ENCODE measurements at places on chromosomes 16 and 17. TPM values are rescaled to one million over a fixed set of nuclear protein-coding genes. Genes with fewer than 3 reads are reported as not detected.
A peak's percentile ranks its signal among the peaks of the same experiment; 100 is the strongest.

- DNase-seq, result no peak
Observed at GRCh38 chr17:74565126-74565525, 2.2 kb downstream of the CD300H start.

DNA sequence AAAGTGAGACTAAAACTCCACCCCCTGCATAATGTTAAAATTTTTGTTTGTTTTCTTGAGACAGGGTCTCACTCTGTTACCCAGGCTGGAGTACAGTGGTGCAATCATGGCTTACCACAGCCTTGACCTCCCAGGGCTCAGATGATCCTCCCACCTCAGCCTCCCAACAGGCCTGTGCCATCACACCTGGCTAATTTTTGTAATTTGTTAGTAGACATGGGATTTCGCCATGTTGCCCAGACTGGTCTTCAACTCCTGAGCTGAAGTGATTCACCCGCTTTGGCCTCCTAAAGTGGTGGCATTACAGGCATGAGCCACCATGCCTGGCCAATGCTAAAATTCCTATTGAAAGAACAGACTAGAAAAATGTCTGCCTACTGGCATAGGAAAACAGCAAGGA is 103.8 kb downstream of the TRIM37 start:
- DNase-seq, result peak; percentile 21

- DNase-seq, result peak; percentile 34
Observed at GRCh38 chr17:39576187-39576586, 31.5 kb downstream of the NEUROD2 start.

GRCh38 chr17:66365903-66366302 is 63.5 kb downstream of the PRKCA start:
- no peak for DNase-seq

GRCh38 chr17:3732210-3732621 is 8.5 kb downstream of the HASPIN start:
- no peak for DNase-seq

GRCh38 chr16:69005641-69006355 is 99.7 kb upstream of the HAS3 start:
- no peak for DNase-seq

DNA sequence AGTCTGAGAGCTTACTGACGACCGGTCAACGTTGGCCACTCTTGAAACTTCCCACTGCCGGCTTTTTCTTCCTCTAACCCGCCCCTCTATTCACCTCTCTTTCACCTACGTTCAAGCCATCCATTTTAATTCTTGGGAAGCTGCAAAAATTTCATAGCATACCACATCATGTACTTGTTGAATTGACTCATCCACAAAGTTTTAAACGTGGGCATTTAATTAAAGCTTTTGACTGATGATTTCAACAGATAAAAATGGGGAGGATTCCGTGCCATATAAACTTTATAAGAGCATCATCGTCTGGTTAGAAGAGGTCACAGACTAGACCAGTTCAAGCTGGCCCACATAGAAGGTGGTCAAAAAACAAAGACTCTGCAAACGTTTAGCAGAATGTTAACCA is 22.5 kb downstream of the VPS53 start:
- DNase-seq, result no peak

GRCh38 chr17:27764589-27764988 is 35.7 kb downstream of the NOS2 start:
- DNase-seq, result no peak

- DNase-seq, result no peak
Observed at GRCh38 chr16:55938126-55938525, 63.0 kb upstream of the CES5A start.

DNA sequence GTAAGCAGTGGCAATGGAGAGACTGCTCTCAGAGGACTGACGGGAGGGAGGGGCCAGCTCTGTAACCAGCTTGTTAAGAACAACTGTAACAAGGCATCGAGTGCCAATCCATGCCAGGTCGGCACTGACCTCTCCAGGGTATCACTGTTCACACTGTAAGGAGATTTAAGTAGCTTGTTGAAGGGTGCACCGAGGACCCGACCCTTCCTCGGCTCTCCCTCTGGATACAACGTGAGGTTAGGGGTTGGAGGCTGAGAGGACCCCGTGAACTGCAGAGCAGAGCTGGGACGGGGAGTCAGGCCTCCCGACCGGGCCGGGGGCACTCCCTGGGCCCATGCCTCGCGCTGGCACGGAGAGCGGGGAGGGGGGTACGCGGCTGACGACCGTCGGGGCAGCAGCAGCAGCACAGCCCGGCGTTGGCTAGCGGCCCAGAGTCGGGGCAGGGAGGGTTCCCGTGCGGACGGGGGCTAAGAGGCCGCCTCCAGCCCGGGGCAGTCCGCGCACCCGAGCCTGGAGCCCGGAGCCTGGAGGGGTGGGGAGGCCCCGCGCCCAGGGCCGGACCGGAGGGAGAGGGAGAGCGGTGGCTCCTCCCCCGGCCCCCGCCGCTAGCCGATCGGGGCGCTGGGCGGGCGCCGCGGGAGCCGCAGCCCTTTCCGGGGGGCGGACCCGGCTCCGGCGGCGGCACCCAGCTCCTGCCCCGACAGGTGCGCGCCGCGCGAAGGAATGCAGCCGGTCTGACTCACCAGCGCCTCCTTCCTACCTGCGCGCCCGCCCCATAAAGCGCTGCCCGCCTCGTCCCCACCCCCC is at the start of gene ITGB4:
ITGB4 (plus strand) TSS at position 804 of the 807 bp plus-strand sequence. CDS start 3,245 bp downstream, outside the sequence.
- no peak for DNase-seq

GRCh38 chr17:42891539-42892152 is 9.0 kb upstream of the G6PC1 start:
- peak; percentile 19 for DNase-seq

DNA sequence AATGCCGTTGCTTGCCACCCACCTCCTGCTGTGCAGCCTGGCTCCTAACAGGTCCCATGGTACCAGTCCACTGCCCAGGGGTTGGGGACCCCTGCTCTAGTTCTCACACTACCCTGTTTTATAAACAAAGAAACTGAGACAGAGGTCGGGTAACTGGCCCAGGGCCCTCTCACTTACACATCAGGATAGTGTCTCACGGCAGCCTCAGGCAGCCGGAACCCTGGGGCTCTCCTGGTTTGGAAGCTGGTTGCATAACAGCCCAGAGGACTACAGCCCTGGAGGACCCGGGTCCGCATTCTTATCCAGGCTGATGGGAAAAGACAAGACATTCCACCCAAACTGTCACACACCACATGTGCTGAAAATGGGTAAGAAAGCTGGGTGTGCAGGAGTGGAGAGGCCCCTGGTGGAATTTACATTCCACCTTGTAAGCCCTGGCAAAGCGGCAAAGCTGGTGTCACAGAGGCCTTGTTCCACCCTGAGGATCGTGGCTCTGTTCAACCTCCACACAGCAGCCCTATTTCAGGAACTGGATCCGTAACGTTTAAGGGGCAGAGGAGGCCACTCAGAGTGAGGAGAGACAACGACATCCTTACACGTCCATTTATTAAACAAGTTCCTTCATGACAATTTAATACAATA is 9.8 kb downstream of the CMTM3 start:
- no peak for DNase-seq

GGA3 gene
- total RNA-seq, result 11.9 TPM

CA7 gene
- total RNA-seq, result not detected

RRAD gene
- total RNA-seq, result 0.84 TPM

Data from dermis blood vessel endothelial cell (primary cell).